Myocyte (in vitro differentiated cells): ENCODE measurements at places on chromosomes 3 and 15. TPM values are rescaled to one million over a fixed set of nuclear protein-coding genes. Genes with fewer than 3 reads are reported as not detected.

DNA sequence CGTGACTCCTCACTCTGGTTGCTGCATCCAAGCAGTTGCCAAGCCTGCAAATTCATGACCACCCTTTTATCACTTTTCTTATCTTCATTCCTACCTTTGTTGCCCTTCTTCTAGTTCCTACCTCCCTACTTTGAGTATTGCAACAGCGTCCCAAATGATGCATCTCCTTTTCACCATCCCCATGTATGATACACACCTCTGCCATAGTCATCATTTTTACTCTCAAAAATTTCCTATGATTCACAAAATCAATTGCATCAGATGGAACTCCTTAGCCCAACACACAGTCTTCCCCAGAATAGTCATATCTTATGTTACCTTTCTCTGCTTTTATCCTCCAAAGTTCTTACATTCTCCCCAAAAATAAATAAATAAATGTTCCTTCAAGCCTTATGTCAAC lies 262.6 kb downstream of the TBL1XR1 start:
- DNase-seq: no peak

GRCh38 chr3:55487381-55488241 lies 505 bp upstream of the WNT5A start:
- DNase-seq: peak; percentile 70

DNA sequence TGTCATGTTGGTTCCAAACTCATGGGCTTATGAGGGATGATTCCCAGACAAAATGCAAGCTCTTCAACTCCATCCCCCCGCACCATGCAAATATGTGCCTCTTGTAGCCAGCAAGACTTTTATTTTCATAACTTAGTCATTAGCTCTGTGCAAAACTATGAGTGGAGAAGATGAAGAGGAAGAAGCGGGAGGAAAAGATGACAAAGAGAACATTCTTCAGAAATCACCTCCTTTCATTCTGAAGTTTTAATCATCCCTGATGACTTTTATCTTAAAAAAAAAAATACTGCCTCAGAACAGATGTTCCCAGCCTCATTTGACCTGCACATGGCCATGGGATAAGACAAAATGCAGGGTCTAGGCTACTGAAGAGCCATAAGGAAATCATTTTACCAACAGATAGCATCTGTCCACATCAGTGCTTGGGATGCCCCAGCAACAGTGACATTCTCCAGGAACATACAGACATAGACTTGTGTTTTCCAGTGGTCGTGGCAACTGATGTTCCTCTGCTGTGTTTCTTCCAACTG lies 145.5 kb downstream of the WNT5A start:
- peak; percentile 12 for DNase-seq

DNA sequence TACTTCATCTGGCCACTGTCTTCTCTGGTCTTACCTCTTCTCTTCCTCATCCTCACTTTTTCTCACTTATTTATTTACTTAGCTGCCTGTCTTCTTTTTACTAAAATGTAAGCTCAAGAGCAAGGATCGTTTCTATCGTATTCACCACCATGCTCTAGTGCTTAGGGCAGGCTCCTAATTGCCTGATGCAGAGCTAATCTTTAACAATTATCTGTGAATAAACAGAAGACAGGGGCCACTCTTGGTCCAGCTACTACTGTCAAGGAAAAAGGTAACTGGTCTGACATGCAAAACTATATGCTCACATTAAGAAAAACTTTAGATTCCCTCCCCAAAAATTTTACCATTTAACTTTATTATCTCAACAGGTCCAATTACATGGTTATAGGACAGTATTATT lies 17.5 kb downstream of the PIK3R4 start:
- no peak for DNase-seq

DNA sequence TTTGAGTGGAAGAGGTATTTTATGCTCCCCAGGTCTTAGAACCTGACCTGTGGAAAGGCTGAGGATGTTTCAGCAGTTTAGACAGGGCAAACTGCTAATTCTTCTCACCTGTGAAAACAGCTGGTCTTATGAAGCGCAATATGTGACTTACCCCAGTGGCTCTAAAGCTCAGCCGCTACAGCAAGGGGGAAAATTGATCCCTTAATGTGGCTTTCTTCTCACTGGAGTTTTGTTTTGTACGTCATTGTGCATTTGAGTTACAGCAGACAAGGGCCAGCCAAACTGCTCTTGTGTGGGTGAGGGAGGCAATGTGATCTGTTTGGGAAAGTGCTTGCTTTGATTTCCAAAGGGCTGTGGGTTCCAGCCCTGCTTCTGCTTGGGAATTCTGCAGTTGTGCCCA lies 293.4 kb upstream of the LRRFIP2 start:
- DNase-seq: no peak

DNA sequence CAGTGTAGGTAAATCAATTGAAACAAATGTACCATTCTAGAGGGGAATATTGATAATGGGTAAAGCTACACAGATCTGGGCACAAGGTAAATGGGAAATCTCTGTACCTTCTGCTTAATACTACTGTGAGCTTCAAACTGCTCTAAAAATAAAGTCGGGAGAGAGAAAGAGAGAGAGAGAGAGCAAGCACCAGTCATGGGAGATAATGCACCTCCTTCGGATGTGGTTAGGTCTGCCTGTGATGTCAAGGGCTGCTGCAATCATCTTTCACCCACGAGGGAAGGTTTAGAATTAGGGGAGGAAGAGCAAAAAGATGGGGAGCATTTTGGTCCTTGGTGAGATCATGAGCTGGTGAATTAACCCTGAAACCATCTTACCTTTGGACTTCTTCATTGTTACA lies 219.1 kb downstream of the ZNF385D start:
- DNase-seq: no peak

DNA sequence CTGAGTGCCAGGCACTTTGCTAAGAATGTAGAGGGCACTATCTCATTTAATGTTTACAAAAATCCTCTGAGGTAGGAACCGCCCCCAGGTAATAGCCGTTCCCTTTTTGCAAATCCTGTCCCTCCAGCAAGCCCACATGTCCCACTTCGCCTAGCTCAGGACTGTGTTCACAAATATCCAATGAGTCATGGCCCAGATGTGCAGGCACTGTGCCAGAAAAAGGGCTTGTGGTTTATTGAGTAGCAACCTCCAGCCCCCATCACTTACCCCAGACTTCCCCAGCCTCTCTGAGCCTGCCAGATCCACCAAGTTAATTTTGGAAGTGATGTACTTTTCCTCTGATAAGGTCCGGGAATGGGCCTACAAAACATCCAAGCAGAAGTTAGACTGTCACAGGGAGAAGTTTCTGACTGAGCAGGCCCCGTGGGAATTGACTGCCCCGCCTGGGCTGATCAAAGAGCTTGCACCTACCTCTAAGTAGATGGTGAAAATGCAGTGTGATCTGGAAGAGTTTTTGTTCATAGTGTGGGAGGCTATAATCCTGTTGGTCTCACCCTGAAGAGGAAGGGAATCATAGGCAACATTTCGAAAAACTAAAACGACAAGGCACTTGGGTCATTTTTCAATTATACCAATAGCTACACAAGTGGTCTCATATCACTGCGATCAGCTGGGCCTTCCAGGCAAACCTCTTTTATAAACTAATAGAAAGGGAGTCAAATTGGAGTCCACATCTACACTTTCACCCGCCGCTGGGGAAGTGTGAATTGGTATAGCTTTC lies 15.7 kb downstream of the KIF9 start:
- DNase-seq: peak; percentile 99

DNA sequence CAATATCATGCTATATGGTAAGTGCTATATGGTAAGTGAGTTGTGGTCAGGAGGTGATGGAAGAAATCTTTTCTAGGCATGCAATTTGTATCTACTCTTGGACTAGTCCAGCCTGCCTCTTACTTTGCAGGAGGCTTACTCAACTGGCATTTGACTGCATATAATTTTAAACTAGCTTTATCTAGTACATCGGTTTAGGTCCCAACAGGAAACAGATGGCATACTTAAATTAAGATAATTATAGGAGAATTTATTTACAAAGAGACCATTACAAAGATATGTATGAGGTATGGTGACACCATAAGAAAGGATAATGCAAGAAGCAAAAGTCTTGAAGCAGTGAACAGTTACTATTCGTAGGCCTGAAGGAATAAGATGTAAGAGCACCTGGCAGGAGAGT lies 7.8 kb downstream of the SLC28A2 start:
- no peak for DNase-seq

- DNase-seq: no peak
Observed at GRCh38 chr3:55066551-55067047, 138.7 kb upstream of the LRTM1 start.

- DNase-seq: peak; percentile 41
Observed at GRCh38 chr3:169173231-169173630, 490.3 kb downstream of the MECOM start.

DNA sequence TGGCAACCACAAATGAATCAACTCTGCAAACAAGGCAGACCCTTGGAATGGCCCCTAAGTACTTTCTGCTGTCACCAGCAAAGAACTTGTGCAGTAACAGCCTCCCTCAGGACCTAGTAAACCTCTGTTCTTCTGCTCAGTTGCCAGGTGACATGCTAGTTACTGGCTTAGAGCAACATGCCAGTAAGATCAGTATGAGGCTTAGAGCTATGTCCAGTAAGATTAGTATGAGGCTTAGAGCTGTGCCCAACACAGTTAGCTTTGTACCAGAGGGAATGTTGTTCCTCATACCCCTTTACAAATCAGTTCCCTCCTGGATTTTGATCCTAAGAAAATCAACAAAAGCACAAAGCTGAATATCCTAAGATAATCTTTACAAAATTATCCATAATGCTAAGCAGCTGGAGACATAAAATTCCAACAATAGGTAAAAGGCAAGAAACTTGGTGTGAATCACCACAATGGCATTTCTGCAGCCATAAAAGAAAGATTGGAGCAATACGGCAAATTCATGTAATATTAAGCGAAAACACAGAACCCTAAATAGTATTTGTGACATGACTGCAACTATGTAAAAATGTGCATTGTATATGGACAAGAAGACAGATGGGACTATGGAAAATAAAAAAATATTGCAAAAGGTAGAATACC lies 107.3 kb upstream of the LPP start:
- DNase-seq: no peak

- no peak for DNase-seq
Observed at GRCh38 chr3:70386846-70387245, 74.4 kb upstream of the MDFIC2 start.

GRCh38 chr3:81884791-81885190 lies 123.3 kb upstream of the GBE1 start:
- DNase-seq: no peak

DNA sequence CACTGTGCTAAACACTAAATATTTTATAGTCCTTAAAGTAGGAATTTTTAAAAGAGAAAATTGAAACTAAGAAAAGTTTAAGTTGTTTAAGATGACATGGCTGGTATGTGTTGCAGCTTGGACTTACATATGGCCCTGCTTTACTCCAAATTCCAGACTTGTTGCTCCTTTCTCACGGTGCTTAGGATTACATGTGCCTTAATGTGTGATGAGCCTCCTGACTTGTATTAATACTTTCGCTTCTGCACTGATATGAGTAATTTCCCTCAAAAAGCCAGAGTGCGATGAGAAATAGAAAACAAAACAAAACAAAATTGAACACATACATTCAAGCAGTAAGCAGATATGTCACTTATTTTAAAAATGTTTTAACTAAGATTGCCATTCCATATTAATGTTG lies 250.2 kb downstream of the VGLL3 start:
- no peak for DNase-seq

DNA sequence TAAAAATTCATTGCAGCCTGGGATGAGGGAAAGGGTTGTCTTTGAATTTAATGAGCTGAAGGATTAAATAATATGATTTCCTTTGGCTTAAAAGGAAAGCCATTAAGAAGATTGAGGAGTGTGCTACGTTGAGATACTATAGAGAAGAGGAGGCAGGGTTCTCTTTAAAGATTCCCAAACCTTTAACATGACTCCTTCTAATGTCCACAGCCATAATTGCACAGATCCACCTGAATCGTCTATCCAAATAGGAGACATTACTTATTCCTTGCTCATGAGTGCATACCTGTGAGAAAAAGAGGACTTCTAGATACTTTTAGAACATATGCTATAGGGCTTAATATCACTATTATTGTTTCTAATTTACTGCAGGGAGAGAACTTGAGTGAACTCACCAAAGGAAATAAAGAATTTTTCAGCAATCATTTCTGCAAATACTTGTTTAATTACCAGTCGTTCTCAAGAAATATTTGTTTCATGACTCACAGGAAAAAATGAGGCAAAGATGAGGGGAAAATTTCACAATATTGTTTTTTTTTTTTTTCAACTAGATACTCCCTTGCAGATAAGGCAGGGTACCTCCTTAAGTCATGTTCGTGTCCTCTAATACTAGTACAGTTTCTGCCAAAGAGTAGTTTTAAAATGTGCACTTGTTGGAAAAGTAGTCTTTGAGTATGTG lies 8.9 kb upstream of the SUCNR1 start:
- peak; percentile 16 for DNase-seq

- peak; percentile 93 for DNase-seq
Observed at GRCh38 chr15:74855857-74856256, 12.9 kb upstream of the ULK3 start.

GRCh38 chr15:37072181-37072580 lies 28.2 kb downstream of the MEIS2 start:
- no peak for DNase-seq

GRCh38 chr3:79329154-79329553 lies 438.6 kb downstream of the ROBO1 start:
- peak; percentile 24 for DNase-seq

DNA sequence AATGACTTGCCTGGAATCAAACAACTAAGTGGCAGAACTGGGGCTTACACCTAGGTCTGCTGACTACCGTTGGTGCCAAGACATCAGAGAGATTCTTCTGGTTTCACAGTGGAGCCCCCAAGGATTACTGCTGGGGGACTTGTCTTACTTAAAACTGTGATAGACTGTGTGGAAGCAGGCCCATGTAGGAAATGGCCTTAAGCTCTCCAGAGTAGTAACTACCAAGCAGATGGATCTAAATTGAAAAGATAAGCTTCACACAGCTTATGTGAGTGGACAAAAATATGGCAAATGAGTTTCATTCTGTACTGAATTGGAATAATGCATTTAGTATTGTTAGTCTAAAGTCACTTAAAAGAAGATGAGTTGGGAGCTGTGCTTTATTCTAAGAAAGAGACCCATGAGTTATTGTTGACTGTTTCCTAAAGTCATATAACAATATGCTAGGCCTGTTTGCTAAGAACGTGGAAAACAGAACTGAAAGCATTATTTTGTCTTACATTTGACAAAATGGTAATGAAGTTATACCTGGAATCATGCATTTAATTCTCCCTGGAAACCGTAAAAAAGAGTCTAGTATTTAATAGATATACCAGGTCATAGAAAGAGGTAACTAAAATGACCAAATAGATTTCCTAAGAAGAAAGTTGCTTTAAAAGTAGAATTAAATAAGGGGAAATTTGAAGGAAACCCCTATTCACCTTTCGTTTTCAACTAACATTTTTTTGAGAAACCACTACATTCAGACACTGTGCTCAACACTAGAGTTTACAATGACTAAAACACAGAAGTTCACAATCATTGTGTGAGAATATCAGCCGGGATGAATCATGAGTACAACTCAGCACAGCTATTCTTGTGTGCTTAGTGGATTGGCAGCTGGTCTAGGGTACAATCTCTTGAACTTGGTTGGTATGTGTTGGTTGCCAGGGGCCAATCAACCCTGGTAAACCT lies 13.0 kb upstream of the MAPK6 start:
- peak; percentile 64 for DNase-seq

SMCO1 gene
- total RNA-seq: 0.53 TPM in 1 of 2 replicates, not detected in the other

ISLR2 gene
- not detected in 2 replicates for total RNA-seq

KLHDC8B gene
- total RNA-seq: 28.7 and 45.0 TPM in 2 replicates

GLDN gene
- 0.32 TPM in 1 of 2 replicates, not detected in the other for total RNA-seq

MAP1A gene
- 332 and 364 TPM in 2 replicates for total RNA-seq

SLC51A gene
- not detected in 2 replicates for total RNA-seq

DUOX1 gene
- not detected in 2 replicates for total RNA-seq

HRG gene
- not detected in 2 replicates for total RNA-seq

CCNB2 gene
- total RNA-seq: 1.4 and 2.1 TPM in 2 replicates

GPR87 gene
- not detected in 2 replicates for total RNA-seq

ISG20 gene
- 0.16 and 0.29 TPM in 2 replicates for total RNA-seq

SPINK8 gene
- total RNA-seq: not detected in 2 replicates

HTR3E gene
- 3.1 and 7.1 TPM in 2 replicates for total RNA-seq
